ENCODE measurements at places on chromosomes 3 and 15.

DNA sequence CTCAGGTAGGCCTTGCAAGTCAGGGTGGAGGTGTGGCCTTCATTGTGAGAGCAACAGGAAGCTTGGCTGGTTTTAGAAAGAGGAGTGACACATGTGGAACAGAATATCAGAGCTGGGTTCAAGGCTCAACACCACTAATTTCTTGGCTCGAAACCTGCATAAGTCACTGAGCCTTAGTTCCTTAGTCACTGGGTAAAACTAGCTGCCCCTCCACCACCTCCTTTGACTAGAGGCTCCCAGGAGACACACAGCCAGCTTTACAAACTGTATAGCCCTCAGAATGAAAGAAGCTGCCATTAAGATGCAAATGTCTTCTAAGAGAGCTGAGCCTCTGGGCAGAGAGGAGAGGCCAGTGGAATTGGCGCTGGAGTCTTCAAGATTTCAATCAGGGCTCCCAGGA lies 67.7 kb downstream of the CERS3 start:
- no peak for DNase-seq

DNA sequence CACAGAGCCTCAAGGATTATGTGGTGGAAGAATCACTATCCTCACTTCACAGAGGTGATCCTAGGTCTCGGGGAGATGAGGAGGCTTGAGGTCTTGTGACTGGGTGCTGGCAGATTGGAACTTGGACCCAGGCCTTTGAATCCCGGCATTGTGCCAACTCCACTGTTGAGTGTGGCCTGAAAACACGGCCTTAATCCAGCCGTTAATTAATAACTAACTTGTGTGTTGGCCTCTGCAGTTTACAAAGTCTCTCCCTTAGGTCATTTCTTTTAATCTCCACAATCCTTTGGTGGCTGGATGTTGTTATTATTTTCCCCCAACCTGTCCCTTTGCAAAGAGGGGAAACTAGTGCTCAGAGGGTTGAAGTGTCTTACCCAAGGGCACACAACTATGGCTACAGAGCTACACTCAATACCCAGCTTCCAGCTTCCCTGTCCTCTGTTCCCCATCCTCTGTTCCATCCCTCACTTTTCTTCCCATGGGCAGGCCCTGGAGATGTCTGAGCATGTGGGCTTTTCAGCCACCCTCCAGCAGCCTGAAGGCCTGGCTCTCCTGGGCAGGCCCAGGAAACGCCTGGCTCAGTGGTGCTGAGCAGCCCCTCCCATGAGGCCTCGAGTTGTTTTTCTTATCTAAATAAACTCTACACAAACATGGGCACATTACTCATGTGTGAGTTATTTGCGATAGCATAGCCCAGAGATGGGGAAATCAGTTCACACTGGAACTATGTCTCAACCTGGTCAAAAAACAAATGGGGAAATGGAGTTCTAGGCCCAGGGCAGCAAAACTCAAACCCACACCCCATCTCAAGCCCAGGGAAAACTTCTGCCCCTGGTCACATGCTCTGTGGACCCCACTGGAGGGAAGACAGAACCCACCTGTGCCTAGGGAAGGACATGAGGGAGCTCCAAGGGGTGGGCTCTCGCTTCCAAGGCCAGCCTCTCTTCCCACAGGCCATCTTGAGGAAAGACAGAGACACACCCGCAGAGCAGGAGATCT lies 16.8 kb upstream of the SMAD3 start:
- no peak for DNase-seq

DNA sequence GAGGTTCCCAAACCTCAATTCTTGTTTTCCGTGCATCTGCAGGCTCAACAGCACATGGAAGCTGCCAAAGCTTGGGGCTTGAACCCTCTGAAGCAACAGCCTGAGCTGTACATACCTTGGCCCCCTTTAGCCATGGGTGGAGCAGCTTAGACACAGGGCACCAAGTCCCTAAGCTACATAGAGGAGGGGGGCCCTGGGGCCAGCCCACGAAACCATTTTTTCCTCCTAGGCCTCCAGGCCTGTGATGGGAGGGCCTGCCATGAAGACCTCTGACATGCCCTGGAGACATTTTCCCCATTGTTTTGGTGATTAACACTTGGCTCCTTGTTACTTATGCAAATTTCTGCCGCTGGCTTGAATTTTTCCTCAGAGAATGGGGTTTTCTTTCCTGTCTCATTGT lies 24.6 kb downstream of the SRP14 start:
- no peak for DNase-seq

GRCh38 chr15:64051407-64052259 lies 5.3 kb upstream of the DAPK2 start:
- DNase-seq = no peak

DNA sequence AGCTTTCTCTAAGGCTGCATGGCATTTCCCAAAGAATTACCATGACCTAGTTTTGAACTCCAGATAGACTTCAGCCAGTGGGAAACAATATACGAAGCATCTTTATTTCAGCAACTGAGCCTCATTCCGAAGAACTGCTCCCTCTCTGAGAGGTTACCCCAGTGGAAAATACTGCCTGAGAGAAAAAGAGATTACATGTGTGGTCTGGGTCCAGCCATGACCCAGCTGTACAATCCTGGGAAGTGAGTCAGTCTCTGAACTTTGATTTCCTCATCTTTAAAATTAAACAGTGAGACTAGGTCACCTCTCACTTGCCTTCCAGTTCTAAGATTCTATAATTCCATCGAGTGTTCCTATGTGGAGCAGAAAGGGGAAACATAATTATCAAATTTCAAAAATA lies 42.4 kb downstream of the TNIK start:
- no peak for DNase-seq

GRCh38 chr15:90037511-90037860 lies 36.4 kb downstream of the ZNF710 start:
- no peak for DNase-seq

DNA sequence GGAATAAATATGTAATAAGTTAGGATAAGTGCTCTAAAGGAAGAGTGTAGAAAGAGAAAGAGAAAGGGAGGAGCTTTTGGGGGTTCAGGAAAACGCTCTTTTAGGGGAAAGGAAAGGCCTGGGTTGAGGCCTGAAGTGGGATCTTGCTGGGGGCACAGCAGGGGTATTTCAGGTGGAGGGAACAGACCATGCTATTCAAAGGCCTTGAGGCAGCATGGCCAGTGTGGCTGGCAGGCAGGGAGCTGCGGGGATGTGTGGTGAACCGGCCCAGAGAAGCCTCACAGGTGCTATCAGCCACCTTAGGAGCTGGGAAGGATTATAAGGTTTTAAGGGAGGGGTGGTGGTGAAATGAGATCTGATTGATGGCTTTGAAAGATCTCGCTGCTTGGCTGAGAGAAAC lies 66.6 kb downstream of the LINGO1 start:
- DNase-seq = no peak

DNA sequence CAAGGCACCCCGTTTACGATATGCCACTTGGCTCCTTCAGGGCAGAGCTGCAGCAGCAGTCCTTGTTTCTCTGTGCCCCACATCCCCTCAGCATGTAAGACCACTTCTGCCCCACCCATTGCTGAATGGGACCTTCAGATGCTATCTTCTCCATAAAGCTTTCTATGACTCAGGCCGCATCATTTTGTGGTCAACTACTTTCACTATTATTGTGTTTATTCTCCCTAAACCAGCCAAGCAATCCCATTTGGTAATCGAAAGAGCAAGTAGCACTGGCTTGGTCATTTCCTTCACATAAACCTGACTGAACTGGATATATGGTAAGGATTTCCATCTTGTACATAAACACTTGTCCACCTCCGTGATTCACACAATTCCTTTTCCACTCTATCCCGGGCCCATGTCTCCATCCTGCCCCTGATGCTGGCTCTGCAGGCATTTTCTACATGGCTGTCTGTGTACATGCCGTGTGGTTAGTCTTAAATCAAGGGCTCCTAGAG lies 25.7 kb downstream of the LIPC start:
- no peak for DNase-seq

GRCh38 chr3:3600665-3601340 lies 198.4 kb upstream of the LRRN1 start:
- no peak for DNase-seq

DNA sequence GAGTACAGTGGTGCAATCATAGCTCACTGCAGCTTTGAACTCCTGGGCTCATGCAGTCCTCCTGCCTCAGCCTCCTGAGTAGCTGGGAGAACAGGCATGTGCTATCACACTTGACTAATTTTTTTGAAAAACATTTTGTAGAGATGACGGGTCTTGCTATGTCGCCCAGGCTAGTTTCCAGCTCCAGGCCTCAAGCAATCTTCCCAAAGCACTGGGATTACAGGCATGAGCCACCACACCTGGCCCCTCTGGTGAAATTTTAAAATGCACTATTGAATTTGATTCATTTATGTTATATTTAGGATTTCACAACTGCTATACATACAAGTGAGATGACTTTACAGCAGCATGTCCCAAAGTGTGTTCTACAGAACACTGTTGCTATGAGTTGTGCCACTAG lies 50.8 kb upstream of the TPM1 start:
- DNase-seq = no peak

GRCh38 chr3:8538913-8539312 lies 37.3 kb downstream of the LMCD1 start:
- no peak for DNase-seq

DNA sequence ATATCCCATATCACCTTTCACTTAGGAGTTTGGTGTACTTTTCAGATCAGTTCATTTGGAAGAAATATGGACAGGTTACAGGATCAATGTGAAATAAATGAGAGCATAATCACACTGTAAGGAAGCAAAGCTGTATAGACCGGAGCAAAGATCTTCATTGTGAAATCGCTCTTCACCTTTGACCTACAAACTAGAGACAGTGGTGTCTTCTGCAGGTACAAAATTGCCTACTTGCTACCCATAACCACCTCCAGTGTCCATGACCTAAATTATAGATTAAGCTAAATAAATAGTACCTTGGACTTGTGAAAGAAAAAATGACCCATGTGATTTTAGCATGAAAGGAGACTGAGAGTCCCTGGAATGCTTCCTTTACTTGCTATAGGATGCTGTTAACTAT lies 379.5 kb upstream of the SUCLG2 start:
- DNase-seq = no peak

DNA sequence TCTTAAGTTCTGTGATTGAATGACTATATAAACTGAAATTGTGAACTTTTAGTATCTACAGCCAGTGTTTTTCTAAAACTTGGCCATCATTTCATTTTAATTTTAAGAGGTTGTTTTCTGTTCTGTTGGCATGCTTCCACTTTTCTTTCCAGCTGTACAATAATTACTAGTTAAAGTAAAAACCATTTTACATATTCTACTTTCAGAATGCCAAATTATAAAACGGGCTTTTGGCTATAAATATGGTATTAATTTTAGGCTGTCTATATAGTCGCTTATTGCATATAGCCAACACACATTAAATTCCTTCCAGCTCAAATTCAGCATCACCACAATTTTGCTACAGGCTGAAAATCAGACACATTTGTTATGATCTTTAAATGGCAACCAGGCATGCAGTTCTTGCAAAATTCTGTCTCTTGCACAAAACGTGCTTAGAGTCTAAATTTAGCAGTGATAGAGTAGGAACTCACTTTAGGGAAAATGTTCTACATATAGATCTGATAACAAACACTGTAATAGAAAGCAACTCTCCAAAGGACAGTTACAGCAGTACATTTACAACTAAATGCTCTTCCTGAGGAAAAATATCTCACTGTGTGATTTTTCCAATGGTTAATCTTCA lies 81.1 kb downstream of the BTD start:
- no peak for DNase-seq

- DNase-seq = peak; percentile 62
Observed at GRCh38 chr3:192802957-192803899, 75.9 kb upstream of the FGF12 start.

DNA sequence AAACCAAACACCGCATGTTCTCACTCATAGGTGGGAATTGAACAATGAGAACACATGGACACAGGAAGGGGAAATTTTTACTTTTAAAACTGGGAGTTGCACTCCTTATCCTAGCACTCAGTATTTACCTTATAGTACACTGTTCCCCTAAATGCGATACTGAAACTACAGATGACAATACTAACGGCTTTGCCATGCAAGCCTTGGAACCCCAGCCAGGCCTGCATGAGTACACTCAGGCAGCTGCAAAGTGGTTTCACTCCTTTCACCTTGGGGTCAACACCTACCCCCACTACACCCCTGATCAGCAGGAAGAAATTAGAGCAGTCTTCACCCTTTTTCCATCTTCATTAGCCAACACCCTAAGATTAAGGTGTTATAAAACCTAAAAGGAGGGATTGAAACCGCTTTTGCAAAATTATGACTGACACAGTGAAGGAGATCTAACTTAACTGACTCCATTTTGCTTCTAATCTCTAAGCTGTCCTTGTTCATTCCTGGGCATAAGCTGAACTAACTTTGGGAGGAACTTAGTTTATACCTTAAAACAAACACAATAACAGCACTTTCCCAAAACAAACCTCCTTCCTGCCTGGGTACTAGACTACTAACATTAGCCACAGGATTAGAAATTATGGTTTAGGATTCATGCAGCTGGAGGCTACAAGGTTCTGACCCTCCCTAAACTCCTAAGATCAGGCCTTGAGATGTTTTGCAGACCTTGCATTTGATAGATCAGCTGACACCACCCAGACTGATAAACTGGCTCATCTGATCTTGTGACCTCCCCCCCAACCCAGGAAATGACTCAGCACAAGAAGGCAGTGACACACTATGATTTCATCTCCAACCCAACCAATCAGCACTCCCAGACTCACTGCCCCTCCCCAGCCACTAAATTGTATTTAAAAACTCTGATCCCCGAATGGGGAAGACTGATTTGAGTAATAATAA lies 452.1 kb upstream of the PPP2R3A start:
- DNase-seq = no peak

GRCh38 chr15:85493260-85493659 lies 112.9 kb downstream of the AKAP13 start:
- no peak for DNase-seq

DNA sequence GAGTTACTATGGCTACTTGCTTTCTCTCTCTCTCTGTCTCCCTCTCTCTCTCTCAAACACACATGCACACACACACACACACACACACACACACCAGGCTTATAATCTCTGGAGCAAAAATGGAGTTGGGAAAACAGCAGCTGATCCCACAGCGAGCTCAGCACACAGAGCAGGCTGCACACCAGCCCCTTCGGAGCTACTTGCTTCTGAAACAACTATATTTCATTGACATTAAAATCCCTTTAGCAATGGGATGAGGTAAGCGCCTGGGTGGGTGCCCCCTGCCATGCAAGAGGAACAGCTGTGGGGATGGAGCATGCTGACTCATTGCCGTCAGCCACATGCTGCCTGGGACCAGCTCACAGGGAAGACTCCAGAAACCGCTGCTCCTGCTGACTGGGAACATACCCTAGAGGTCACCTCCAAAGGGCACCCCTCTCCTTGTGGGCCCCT lies 45.7 kb downstream of the B3GNT5 start:
- DNase-seq = peak; percentile 32

GRCh38 chr15:26015516-26016075 lies 152.5 kb upstream of the ATP10A start:
- DNase-seq = no peak

Measured in NCI-H2227 treated with DMSO at 0.1 percent for 48 hours (cell line).